Stimulated activated effector memory CD8-positive, alpha-beta T cell treated with anti-CD3 and anti-CD28 coated beads, Interleukin-12 subunit alpha, Interleukin-12 subunit beta, amount 100 ng/mL, for 72 hours (primary cell): ENCODE measurements at places on chromosomes 1 and 21.

GRCh38 chr1:46159516-46159915 is 15.4 kb upstream of the TSPAN1 start:
- DNase-seq: no peak

DNA sequence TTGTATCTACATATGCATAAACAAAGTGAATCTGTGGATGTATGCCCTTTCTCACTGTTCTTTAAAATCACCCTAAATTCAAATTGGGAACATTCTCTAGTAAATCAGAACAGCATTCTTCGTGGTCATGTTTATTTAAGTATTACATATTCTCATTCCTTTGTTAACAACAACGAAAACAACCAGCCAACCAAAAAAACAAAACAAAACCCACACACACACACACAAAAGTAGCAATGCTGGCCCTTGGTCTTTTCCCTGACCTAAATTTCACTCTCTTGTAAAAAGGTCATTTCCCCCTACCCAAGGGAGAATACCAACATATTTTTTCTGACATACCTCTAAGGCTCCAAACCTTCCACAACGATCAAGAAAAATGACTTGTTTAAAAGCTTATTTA is 102.6 kb downstream of the NRIP1 start:
- no peak for DNase-seq

- DNase-seq: no peak
Observed at GRCh38 chr1:223741861-223742260, 29.5 kb downstream of the CAPN2 start.

GRCh38 chr21:37866027-37866426 is 50.2 kb downstream of the KCNJ6 start:
- DNase-seq: no peak

GRCh38 chr21:41435706-41436105 is 9.7 kb downstream of the MX1 start:
- no peak for DNase-seq

DNA sequence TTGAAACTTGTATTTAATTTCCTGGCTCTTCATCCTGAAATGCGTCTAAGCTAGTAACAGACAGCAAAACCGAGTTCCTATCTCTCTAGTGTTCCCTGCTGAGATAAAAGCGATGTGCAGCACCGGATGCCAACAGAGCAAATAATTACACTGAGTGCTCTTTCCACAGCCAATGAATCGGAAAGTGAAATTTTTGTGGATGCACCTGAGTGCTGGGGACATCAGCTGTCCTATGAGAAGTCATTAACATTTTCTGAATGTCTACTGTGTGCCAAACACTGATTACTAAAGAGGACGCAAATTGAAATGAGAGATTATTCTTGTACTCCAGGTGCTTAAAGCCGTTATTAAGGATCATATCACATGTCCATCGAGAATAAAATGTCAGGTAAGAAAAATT is 278.0 kb downstream of the RGS7 start:
- no peak for DNase-seq

DNA sequence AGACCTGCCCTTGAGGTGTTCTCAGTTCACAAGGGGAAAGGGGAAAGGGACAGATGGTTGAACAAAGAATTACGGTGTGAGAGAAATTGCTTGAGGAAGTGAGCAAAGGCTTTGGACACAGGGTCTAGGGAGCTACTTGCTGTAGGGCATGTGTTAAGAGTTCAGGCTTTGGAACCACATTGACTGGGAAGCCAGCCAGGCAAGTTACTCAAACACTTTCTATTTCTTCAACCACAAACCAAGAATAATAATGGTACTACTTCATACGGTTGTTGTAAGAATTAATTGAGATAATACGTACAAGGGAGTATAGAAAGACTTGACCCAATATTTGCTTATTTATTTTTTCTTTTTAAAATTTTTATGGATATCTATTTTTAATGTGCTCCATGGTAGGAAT is 26.6 kb downstream of the AK4 start:
- no peak for DNase-seq

GRCh38 chr1:16443975-16444770 is 3.6 kb downstream of the NECAP2 start:
- DNase-seq: no peak

DNA sequence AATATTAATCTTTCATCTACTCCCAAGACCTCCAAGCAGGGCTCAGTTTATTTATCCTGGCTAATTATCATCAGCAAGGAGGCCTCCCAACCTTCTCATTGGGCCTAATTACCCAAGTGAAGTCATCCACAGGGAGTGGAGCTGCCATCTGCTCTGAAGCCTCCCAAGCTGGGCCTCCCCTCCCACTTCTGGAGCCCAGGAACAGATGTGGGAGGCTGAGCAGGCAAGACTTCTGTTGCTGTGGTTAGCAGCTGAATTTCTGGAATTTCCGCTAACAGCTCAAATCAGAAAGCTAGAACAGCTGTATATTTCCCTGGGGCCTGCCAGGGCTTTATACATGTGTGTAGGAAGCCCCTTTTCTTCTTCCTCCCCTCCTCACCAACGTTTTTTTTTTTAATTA is 127.5 kb downstream of the UCK2 start:
- DNase-seq: no peak

DNA sequence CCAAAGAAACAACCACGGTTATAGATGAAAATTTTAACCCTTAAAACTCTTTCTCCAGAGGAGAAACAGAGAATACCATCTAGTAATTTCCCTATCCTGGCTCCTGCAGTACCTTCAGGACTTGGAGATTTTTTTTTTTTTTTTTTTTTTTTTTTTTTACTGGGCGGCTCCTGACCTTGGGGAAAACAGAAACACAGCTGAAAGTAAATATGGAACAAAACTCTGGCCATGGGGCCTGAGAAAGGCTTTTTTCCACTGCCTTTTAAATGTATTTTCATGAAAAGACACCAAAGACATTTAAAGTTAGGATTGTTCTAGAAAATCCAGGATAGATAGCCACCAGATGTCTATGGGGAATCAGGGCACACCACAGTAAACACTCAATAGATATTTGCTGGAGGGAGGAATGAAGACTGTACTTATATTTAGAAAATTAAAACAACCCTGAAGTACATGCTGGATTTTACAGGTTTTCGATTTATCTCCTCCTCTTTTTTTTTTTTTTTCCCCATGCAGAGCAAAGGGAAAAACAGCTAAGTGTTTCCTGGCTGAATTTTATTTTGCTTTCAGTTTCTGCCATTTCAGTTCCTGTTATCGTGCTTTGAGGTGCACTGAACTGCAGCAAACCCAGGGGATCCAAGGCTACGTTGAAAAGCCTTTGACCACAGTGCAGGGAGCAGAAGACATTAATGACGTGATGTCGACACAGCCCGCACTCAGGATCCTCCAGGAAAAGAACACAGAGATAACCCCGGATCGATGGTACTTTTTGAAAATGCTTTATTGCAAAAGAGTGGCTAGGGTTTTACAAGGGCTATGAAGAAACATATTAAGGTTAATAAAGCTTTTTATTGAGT is 35.7 kb upstream of the CNN3 start:
- peak; percentile 58 for DNase-seq

DNA sequence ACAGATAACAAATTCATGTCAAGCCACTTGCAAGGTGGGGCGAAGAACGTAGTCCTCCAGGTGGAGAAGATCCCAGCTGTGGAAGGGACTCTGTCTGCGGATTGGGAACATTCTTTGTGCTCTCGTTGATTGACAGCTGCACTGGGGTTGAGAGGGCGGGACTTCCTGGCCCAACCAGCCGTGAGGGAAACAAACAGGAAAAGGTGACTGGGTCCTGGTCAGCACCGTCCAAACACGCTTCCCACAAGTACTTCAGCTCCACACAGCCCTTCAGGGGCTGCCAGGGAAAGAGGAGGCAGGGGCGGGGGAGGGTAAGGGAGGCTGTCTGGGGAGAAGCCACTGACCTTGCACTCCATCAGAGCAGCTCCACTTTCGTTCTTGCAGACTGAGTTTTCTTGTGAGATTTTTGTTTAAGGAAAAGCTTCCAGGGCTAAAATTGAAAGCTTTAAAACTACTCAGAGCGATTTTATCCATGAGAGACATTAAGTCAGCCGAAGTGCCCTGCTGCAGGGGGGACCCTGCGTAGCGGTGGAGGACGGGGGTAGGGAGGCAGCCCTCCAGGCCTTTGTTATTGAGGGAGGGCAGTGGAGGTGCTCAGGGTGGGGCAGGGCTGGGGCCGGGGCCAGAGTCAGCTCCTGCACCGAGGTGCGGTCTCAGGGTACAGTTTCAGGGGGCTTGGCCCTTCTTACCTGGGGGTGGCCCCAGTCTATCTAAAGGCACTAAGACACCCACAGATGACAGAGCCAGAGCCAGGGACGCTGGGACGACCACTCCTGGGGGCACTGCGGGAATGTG is 21.6 kb upstream of the STUM start:
- DNase-seq: no peak

DNA sequence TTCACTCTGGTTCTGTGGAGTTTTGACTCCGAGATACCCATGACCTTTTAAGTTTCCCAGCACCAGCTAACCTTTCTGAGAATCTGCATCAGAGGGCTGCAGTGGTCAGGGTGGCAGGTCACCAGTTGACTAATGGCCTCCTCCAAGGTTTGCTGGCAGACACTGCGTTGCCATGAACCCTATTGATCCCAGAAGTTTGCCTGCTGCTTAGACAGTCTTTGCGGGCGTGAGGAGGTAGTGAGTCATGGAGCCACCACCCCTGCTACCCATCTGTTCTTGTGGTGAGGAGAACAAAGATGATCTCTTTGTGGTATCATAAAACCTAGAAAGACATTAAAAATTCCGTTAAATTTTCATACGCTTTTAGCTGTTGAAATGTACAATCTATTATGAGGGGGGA is 180.4 kb downstream of the FGGY start:
- peak; percentile 31 for DNase-seq

DNA sequence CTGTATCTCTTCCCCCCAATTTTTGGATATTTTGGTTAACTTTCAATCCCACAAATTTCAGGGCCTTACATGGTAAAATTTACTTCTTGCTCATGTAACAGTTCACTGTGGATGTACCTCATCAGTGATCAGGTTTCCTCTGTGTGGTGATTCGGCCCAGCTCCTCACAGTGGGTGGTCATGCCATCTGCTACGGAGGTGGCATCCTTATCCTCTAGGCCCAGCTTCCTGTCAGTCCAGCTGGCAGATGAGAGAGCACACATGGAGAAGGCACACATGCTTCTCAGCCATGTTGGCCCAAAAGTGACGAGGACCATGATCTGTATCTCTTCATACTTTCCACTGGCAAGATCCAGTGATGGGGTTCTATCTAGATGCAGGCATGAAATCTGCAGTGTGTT is 27.2 kb downstream of the PCBP3 start:
- no peak for DNase-seq

DNA sequence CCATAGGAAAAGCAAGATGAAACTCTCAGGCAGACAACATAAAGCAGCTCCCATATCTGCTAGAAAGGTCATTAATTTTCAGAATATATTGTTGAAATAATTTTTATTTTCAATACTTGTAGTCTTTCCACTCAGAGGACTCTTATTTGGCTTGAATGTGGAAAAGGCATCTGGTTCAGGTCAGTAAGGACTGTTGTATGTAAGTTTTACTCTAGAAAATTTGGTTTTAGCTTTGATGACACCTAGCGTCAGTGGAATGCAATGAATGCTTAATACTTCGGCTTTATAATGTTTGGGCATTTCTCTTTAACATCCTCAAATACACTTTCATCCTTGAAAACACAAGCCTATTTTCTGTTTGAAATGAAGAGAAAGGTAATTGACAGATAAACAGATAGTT is 63.3 kb downstream of the LRRC40 start:
- DNase-seq: no peak

- DNase-seq: no peak
Observed at GRCh38 chr1:3821447-3821846, 25.1 kb upstream of the LRRC47 start.

- no peak for DNase-seq
Observed at GRCh38 chr1:67431156-67431765, 1.1 kb upstream of the SERBP1 start.

DNA sequence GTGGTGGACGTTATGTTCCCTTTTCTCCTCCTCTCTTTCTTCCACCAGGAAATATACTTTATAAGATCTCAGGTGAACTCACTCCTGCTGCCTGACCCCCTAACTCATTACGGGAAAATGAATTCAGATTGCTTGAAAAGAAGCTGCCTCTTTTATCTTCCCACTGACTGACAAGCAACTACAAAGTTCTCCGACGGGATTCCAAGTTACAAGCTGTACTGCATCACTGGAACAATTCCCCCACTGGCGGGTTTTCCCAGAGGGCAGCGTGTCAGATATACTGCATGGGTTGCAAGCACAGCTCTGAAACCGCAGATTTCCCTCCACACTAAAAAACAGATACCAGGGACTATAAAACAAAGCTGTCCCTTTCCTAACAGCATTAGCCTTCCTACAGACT is 390.6 kb downstream of the KCTD3 start:
- DNase-seq: no peak

DNA sequence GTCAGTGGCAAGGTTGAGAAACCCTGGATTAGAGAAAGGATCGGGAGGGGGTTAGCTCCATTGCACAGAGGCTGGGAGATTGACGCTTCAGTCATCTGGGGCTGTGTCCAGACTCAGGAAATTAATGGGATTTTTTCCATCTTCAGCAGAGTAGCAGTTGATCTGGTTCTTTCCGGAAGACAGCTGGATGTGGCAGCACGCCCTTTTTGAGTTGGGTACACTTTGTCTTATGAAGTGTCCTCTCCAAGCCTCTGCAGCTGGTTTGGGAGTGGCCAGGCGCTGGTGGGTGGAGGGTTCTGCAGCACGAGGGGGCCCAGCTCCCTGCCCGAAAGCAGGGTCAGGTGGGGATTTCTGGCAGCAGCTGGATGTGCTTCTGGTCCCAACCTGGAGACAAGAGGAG is 95.1 kb downstream of the TAS1R2 start:
- DNase-seq: no peak

DNA sequence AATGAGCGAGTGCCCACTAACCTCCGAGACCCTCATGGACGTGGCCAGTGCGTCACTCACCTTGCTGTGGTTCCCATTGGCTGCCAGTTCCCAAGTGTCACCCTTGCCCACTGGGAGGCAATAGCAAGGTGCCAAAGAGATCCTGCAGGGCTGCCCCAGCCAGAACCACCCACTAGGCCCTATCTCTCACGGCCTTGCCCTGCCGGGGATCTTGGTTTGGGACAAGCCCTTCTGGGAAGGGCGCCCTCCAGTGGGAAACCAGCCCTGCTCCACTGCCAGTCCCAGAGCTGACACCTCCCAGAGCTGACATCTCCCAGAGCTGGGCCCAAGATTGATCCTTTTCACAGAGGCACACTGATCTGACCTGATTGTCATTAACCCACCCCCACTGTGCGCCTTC is 2.1 kb upstream of the SELENON start:
- DNase-seq: no peak

DNA sequence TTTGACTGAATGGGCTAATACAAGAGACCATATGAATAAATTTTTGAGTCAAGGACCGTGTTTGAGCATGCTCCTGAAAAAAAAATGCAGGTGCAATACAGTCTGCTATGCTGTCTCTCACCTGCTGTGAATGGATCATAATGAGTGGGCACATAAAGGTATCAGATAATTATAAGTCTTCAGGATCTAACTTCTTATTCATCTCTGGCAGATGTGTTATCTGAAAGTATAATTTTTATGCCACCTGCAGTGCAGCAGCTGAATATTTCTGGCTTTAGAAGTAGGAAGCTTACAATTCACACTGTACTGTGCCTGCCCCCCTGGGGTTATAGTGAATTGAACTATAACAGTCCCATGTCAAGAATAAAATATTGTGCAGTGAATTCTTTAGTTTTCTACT is 333.3 kb downstream of the MRPL39 start:
- DNase-seq: no peak

- no peak for DNase-seq
Observed at GRCh38 chr1:197799271-197799670, 24.0 kb upstream of the DENND1B start.
